ENCODE measurements at places on chromosomes 6 and 20. TPM values are rescaled to one million over a fixed set of nuclear protein-coding genes. Genes with fewer than 3 reads are reported as not detected.

The MAPK14 gene
- 40.9 TPM for total RNA-seq

- no peak for DNase-seq
These were observed 265.4 kb downstream of the RIMS1 start for GRCh38 chr6:72151742-72152141.

The CFAP61 gene
- not detected for total RNA-seq

- no peak for DNase-seq
These were observed 46.1 kb upstream of the TULP4 start for GRCh38 chr6:158266131-158266530.

DNA sequence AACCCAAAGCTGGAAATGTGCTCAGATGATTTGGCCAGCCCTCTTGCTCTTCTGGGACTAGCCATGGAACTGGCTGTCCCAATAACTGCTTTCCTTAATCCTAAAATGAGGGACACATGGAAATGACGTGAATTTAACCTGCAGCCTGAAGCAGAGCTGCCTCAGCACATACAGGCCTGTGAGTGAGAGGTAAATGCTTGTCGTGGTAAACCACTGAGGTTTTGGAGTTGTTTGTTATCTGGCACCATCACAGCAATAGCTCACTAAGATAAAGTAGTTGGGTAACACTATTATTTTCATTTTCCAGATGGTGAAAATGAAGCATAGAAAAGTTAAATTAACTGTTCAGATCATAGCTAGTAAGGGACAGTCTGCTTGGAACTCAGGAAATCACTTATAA is 333.4 kb upstream of the CHD6 start:
- no peak for DNase-seq

The DEFB132 gene
- total RNA-seq, result not detected

DNA sequence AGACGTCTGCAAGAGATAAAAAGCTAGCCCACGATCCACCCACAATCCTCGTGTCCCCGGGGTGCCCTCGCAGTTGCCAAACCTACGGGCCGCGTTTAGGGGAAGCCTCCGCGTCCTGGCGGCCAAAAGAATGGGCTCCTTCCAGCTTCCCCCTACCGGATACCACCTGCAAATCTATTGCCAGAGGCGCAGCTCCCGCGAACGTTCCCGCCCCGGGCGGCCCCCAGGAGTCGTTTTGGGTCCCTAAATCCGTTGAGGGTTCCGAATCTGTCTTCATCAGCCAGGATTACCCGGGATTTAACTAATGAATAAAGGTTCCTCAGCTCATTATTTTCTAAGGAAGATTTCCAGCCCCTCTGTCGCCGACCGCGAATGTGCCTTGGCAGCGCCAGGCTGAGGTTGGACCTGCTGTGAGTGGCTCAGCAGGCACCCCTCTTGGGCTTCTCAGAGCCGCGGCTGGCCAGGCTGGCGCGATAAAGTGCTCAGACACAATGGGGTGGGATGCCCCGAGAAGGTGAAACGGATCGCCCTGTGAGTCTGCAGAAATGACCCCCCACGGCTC is 2.8 kb upstream of the VSX1 start:
- no peak for DNase-seq

The NHLRC1 gene
- 0.09 TPM for total RNA-seq

DNA sequence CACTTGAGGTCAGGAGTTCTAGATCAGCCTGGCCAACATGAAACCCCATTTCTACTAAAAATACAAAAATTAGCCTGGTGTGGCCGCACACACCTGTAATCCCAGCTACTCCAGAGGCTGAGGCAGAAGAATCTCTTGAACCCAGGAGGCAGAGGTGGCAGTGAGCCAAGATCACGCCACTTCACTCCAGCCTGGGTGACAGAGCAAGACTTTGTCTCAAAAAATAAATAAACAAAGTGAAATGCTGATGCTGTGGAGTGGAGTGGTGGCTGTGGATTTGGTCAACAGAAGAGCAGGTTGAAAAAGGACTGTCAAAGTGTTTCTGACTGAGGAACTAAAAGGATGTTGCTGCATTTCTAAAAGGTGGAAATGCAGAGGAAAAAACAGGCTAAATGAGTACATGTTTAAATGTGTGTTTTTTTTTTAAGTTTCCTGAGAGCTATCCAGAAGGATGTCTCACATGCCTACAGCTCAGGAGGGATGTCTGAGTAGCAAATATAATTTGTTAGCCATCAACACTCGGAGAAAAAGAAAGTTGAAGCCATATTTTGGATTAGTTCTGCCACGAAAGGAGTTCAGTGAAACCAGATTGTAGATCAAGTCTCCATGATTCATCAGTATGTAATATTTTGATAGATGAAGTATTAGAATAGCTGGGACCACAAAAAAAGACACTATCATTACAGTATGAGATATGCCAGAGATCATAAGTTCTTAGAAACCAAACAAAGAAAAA is 621.1 kb upstream of the ADGRB3 start:
- no peak for DNase-seq

GRCh38 chr6:3913077-3913957 is 64.1 kb downstream of the FAM50B start:
- no peak for DNase-seq

The TOX2 gene
- 1.4 TPM for total RNA-seq

DNA sequence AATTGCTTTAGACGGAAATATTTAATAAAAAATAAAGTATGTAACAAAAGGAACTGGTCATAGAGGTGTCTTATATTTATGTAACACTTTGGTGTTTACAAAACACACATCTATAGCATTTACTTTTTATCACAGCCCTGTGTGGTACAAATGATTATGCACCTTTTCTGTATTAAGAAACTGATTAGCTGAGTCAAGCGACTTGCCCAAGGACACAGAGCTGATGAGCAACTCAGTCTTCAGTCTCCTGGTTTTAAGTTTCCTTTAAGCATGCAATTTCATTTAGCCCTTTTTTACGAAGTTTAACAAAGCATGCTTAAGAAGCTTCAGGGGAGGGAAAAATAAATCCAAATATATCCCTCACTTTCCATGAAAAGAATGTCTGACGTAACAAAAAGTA is 2.5 kb downstream of the DCDC2 start:
- no peak for DNase-seq

The MAS1 gene
- total RNA-seq, result not detected

GRCh38 chr6:67643281-67643680 is 991.8 kb upstream of the ADGRB3 start:
- DNase-seq, result no peak

GRCh38 chr20:48102076-48102787 is 317.0 kb upstream of the SULF2 start:
- no peak for DNase-seq

- no peak for DNase-seq
These were observed 27.2 kb upstream of the EFHC1 start for GRCh38 chr6:52392944-52393343.

DNA sequence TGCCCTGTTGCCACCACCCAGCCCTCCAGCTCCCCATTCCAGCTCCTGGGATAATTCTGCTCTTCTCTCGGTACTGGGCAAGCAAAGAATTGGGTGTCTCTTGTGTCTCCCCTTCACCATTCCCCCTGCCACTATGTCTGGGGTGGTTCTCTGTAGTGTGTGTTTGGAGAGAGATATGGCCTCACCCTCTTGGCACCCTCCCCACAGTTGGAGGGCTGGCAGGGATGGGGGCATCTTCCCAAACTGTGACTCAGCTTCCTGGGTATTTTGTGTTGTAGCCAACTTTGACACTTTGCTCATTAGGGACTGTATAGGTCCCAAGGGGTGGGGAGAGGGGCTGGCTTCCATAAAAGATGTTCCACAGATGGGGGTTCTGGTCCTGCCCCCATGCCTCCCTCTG is 1.7 kb downstream of the TNXB start:
- DNase-seq, result no peak

The ADGRF1 gene
- not detected for total RNA-seq

GRCh38 chr6:157982563-157983405 is 1.1 kb downstream of the SYNJ2 start:
- DNase-seq, result peak; percentile 71

The GSTA3 gene
- not detected for total RNA-seq

GRCh38 chr6:45094831-45095230 is 233.3 kb upstream of the RUNX2 start:
- no peak for DNase-seq

The SPAG4 gene
- 5.2 TPM for total RNA-seq

The HEBP2 gene
- total RNA-seq, result 16.2 TPM

The SNTA1 gene
- 1.0 TPM for total RNA-seq

The CALHM5 gene
- total RNA-seq, result not detected

DNA sequence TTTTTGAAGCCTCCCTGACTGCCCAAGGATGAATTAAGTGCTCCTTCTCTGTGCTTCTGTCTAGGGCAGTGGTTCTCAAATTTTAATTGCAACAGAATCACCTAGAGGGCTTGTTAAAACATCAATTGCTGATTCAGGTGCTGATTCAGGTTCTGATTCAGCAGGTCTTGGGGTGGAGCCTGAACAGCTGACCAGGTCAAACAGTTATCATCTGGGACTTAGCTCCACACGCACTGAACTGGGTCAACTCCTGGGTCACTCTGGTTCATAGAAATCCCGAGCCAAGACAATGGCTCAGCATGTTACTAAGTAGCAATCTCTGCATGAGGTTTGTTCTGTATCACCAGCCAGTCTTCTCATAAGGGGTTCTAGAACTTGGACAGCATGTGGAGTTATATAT is 192.3 kb downstream of the GJA1 start:
- DNase-seq, result no peak

GRCh38 chr6:3325210-3325609 is 66.5 kb downstream of the PSMG4 start:
- DNase-seq, result no peak
